Breast epithelium (tissue), 4 donors: ENCODE measurements at places on chromosomes 4 and X. TPM values are rescaled to one million over a fixed set of nuclear protein-coding genes. Genes with fewer than 3 reads are reported as not detected.

Gene CASP3
- total RNA-seq: 16.6 TPM

Gene ADGRL3
- 4.2 TPM for total RNA-seq

Gene BEND2
- total RNA-seq: not detected

Gene FUNDC2
- 76.7 TPM for total RNA-seq

Gene ANOS1
- 10.6 TPM for total RNA-seq

Gene COL4A6
- total RNA-seq: 13.9 TPM

Gene IL2RG
- total RNA-seq: 8.0 TPM

Gene MAOB
- total RNA-seq: 43.7 TPM

Gene MAGED2
- 109 TPM for total RNA-seq

Gene MTNR1A
- total RNA-seq: not detected

Gene CCNB3
- total RNA-seq: 1.3 TPM

Gene TREX2
- 4.3 TPM for total RNA-seq

Gene HSD17B13
- 0.59 TPM for total RNA-seq

Gene PNMA3
- total RNA-seq: 0.33 TPM

Gene ZNF674
- total RNA-seq: 7.3 TPM

Gene SMIM10L2A
- total RNA-seq: 1.3 TPM

Gene CLNK
- not detected for total RNA-seq

Gene CT45A3
- total RNA-seq: not detected

Gene NLGN4X
- 0.64 TPM for total RNA-seq

Gene RAB9B
- total RNA-seq: 1.3 TPM

Gene MAGEC3
- not detected for total RNA-seq

Gene HOPX
- total RNA-seq: 9.8 TPM

Gene MAOA
- total RNA-seq: 128 TPM

Gene TMSB15C
- 4.1 TPM for total RNA-seq

Gene SMARCA1
- total RNA-seq: 33.4 TPM

Gene CHRDL1
- 396 TPM for total RNA-seq

Gene NHSL2
- total RNA-seq: 5.8 TPM

Gene GDI1
- total RNA-seq: 105 TPM

Gene RHOXF1
- not detected for total RNA-seq

Gene FAT4
- 13.4 TPM for total RNA-seq

Gene FIP1L1
- total RNA-seq: 67.5 TPM

Gene UNC5C
- 20.9 TPM for total RNA-seq

Gene OPRPN
- total RNA-seq: 1.0 TPM

Gene VSIG4
- 512 TPM for total RNA-seq

Gene P2RY8
- 3.2 TPM for total RNA-seq

Gene TEX11
- not detected for total RNA-seq

Gene MAGEC1
- not detected for total RNA-seq

Gene BTC
- 5.0 TPM for total RNA-seq
